ENCODE measurements at places on chromosomes 6 and 20.

GRCh38 chr6:16947375-16948015 lies 154.4 kb upstream of the STMND1 start:
- DNase-seq = no peak

GRCh38 chr6:6646384-6646783 lies 57.9 kb downstream of the LY86 start:
- DNase-seq = no peak

DNA sequence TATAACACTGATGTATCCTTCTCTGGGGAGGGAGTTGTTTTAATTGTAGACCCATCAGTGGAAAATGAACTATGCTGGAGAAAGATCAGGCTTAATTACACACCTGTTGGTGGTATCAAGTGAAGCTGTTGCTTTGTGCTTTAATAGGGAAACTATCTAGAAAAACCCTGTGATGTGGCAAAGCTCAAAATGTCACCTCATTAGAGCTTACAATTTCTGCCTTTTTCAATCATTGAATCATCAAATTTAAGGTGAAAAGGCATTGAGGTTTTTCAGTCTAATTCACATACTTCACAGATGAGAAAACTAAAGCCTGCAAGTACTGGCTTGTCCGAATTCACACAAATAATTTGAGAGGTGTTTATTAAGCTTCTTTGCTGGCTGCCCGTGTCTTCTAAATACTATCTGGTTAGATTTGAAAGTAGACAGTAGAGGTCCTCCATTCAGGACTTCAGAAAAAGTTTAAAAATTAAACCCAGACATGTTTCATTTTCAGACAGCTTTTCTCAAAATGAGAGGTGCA lies 143.3 kb upstream of the MAP3K7 start:
- DNase-seq = no peak

- DNase-seq = no peak
Measured at GRCh38 chr20:60535211-60535610, 577.0 kb downstream of the CDH26 start.

All from effector memory CD4-positive, alpha-beta T cell (primary cell).